ENCODE measurements at places on chromosomes 1 and 21. TPM values are rescaled to one million over a fixed set of nuclear protein-coding genes. Genes with fewer than 3 reads are reported as not detected.

ANKRD35 gene
- total RNA-seq: 0.02 TPM

CAPN8 gene
- total RNA-seq: 0.20 TPM

NAV1 gene
- 0.01 TPM for total RNA-seq

SHISAL2A gene
- not detected for total RNA-seq

TIE1 gene
- total RNA-seq: 0.84 TPM

GCSAML gene
- total RNA-seq: not detected

OR6K3 gene
- total RNA-seq: not detected

CYP4A22 gene
- not detected for total RNA-seq

SPRR2A gene
- not detected for total RNA-seq

POU3F1 gene
- total RNA-seq: not detected

C1orf167 gene
- not detected for total RNA-seq

SV2A gene
- 0.84 TPM for total RNA-seq

ORC1 gene
- total RNA-seq: 23.5 TPM

MORC3 gene
- 19.5 TPM for total RNA-seq

KIF2C gene
- 72.9 TPM for total RNA-seq

PPP1R8 gene
- 62.2 TPM for total RNA-seq

BEND5 gene
- not detected for total RNA-seq

HCRTR1 gene
- total RNA-seq: not detected

TRIM58 gene
- not detected for total RNA-seq

SLC27A3 gene
- total RNA-seq: 1.3 TPM

PDXK gene
- 114 TPM for total RNA-seq

GBP3 gene
- 0.32 TPM for total RNA-seq

FAM72A gene
- total RNA-seq: 10.1 TPM

AQP10 gene
- not detected for total RNA-seq

CIART gene
- not detected for total RNA-seq

FBXO2 gene
- 112 TPM for total RNA-seq

PLEKHG5 gene
- total RNA-seq: 3.5 TPM

EFCAB7 gene
- total RNA-seq: 7.6 TPM

KRTAP10-12 gene
- not detected for total RNA-seq

RBP7 gene
- total RNA-seq: 2.0 TPM

CD1B gene
- total RNA-seq: not detected

TOMM40L gene
- total RNA-seq: 29.1 TPM

CELA2A gene
- not detected for total RNA-seq

AGMAT gene
- total RNA-seq: 174 TPM

MDM4 gene
- 19.0 TPM for total RNA-seq

PLA2G2D gene
- total RNA-seq: not detected

PROK1 gene
- total RNA-seq: not detected

PRAMEF6 gene
- not detected for total RNA-seq

OR2G6 gene
- not detected for total RNA-seq

KIF21B gene
- 0.13 TPM for total RNA-seq
